ENCODE measurements at places on chromosomes 5 and 9.

- no peak for DNase-seq
Measured at GRCh38 chr5:175734016-175734415, 76.1 kb downstream of the HRH2 start.

- DNase-seq: no peak
Measured at GRCh38 chr9:37038302-37038942, 4.4 kb upstream of the PAX5 start.

- no peak for DNase-seq
Measured at GRCh38 chr9:132485393-132485792, 75.4 kb downstream of the CFAP77 start.

- no peak for DNase-seq
Measured at GRCh38 chr9:13082796-13083195, 196.7 kb downstream of the MPDZ start.

- DNase-seq: no peak
Measured at GRCh38 chr5:108366500-108366899, 15.4 kb downstream of the FBXL17 start.

DNA sequence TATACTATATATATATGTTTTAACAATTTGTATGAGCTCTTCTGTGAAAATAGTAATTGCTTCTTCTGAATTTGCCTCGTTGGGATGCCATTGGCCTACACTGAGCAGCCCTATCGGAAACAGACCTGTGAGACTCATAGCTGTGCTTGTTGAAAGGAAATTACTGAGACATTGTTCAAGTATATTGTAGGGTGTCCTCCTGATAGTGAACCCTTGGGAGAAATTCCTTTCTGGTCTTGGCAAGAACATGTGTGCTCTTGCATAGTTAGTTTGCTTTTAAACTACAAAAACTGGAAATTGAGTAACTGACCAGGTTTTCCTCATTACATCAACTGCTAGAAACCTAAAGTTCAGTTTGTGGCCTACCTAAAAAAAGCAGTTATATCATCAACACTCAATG lies 160.9 kb downstream of the LURAP1L start:
- no peak for DNase-seq

GRCh38 chr9:107694390-107694789 lies 204.8 kb upstream of the KLF4 start:
- DNase-seq: no peak

- no peak for DNase-seq
Measured at GRCh38 chr5:74064911-74065310, 438.9 kb downstream of the ARHGEF28 start.

GRCh38 chr9:128160603-128160987 lies 530 bp downstream of the BBLN start:
- DNase-seq: no peak

DNA sequence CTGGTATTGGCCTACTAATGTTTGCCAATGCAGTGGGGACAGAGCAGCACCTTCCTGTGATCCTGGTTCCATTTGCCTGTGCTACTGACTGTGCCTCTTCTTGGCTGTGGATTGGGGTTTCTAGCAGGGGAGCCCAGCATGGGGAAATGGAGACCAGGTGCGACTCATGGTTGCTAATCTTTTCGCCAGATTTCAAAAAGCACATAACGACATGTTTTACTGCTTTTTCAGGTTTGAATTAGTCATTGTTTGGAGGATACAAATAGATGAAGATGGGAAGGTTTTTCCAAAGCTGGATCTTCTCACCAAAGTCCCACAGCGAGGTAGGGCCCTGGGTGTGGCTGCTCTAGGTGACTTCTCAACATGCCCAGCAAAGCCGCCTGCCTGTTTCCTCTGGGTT lies 57.6 kb downstream of the IPPK start:
- no peak for DNase-seq

Data from substantia nigra (tissue), 51 donors.